ENCODE measurements at places on chromosomes 2 and 18.

- no peak for DNase-seq
These were observed 93.2 kb downstream of the UNC80 start for GRCh38 chr2:209864716-209865295.

DNA sequence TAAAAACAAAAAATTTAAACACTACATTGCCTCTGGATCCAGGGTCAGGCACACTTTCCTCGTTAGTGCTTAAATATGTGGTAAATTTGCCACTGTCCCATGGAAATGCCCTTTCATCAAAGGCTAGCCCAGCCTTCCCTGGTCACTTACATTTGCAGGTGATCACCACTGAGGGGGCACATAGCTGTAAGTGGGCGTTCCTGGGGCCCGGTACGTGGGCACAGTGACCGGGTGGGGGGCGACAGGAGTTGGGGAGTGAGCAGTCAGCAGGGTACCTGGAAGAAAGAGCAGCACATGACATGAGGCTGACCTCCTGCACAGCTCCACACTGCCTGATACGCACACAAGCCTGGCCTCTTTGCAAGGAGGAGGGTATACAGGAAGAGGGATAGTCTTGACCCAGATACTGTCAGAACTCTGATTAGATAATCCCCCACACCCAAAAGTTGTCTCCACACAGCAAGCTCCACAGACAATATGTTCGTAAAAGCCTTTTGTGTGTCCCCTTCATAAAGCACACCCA, 40.5 kb downstream of the FAM168B start:
- DNase-seq, result no peak

GRCh38 chr2:202400941-202401340, 24.8 kb downstream of the BMPR2 start:
- no peak for DNase-seq

DNA sequence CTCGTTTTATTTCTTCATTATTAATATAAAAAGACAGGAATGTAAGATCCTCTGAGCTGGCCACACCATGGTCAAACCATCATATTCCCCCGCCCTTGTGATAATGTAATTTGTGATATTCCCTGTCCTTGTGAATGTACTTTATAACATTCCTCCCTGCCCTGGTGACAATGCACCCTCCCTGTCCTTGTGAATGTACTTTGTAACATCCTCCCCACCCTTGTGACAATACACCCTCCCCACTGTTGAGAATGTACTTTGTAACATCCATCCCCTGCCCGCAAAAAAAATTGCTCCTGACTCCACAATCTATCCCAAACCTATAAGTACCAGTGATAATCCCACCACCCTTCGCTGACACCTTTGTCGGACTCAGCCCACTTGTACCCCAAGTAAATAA, 211.0 kb downstream of the MBD2 start:
- DNase-seq, result no peak

DNA sequence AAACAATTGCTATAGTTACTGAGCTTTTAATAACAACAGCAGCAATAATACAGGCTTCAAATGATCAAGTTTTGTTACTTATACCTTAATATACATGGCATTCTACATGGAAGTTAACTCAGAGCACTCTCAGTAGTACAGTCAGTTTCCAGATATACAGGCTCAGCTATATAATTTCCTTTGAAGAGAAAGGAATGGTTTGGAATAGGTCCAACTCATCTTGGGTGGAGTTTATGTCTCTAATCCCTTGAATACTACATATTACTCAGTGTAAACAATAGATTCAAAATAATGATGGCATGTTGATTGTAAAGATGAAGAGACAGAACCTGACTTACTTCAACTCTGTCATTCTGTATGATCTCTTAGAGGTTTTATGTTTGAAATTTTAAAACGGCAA, 174.9 kb downstream of the EPHA4 start:
- DNase-seq, result no peak

DNA sequence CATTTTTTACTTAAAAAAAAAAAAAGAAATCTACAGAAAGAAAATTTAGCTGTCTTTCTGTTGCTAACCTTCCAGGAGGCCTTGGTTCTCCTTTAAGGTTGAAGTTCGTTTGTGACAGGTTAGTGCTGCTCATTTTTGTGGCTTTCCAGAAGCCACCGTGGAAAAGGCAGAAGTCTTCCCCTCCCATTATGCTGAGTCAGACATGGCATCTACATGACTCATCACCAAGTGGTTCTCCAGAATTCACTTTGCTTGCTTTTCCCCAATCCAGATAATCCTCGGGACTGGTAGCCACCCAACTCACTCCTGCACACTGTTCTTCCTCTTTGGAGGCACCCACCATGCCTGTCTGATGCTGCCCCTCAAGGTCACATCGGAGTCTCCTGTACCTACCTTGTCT, 228.7 kb downstream of the PIK3C3 start:
- DNase-seq, result no peak

DNA sequence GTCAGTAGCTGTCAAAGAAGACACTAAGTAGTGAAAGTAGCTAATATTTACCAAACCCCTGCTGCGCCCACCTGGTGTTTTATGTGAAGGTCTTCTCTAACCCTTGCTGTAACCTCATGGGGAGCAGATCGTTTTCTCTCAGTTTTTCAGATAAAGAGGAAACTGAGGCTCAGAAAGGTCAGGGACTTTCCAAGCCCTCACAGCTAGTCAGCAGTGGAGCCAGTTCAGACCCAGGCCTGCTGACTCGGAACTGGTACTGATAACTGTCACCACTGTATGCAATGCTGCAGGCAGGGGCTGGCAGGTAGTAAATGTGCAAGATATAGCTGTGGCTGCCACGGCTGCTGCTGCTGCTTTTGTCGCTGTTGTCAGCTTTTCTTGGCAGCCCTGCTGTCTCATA, 69.1 kb downstream of the LRRFIP1 start:
- DNase-seq, result no peak

DNA sequence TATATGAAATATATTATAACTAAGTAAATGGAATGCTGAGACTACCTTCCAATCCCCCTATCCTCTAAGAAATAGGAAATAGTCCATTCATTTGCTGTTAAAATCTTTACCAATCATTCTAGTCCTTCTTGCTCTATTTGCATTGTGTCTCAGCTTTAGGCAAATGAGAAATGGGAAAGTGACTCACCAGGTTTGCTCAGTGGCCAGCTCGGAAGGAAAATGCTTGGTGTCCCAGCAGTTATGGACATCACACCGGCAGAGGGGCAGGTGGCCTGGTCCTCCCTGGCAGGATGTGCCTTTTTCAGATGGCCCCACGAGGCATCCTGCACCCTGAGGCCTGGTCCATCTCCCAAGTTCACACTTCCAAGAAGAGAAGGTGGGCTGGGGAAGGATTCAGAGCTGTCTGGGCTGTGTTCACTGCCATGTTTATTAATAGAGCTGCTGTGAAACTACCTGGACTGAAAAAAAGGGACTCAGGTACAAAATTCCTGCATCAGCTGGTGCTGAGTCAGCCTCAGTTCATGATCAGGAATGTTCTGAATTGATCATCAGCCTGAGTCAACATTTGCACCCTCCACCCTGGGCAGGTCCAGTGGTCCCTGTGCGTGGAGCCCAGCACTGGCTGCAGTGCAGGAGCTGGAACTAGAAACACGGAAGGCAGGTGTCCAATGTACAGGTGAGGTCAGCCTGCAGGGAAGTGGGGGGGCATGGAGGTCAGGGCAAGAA, 60.1 kb upstream of the ARL4C start:
- no peak for DNase-seq

- no peak for DNase-seq
These were observed 31.3 kb upstream of the TANK start for GRCh38 chr2:161128885-161129284.

DNA sequence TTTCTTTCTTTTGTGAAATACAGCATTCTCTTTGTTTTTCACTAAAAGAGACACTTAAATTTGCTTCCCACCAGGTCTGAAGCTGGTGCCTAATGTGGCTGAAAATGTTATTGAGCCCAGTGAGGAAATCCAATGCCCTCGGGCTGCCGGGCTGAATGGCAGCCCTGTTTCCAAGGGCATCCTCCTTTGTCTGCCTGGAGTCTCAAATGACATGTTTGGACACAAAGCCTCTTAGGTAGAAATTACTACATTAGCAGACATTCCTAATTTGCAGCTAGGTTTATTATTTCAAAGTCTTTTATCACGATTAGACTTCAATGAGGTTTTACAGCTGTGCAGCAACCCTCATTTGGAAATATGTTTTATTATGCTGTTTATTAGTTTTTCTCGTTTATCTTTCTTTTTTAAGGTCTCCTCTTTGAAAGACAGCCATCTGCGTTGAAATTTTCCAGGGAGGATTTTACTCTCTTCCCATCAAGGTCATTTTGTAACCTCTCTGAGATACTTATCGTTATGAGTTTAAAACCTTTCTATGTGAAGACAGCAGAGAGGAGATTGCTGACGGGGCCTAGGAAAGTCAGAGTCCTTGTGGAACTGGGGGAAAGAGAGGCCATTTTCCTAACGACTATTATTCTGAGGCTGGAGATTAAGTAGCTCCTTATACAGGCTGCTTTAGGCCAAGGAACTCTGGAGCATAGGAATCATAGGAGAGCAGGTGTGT, 59.0 kb upstream of the ZNF532 start:
- no peak for DNase-seq

GRCh38 chr18:43780782-43781340, 503.6 kb upstream of the SYT4 start:
- no peak for DNase-seq

DNA sequence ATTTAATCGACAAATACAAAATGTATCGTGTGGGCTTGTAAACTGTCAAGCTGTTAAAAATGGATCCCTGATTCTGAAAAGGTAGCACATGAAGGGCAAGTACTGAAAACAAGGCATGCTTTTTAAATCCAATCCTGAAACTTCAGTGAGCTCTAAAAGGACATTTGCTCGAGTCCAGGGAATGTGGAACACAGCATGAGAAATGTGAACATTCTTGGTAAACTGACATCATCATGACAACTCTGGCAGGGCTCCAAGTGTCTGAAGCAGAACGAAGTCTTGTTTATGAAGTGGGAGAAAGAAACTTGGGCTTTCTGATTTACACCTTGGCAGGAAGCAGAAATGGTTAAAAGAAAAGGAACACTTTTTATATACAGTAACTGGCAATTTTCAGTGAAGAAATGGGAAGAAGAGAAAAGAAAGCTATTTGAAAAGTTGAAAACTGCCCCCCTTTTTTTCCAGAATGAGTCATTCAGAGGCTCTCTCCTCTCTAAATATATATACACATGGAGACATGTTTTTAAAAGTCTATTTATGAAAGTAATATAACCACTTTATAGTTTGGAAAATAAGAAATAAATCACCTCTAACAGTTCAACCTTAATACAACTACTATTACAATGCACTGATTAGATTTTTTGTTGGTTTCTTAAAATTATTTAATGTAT, 120.8 kb downstream of the GAREM1 start:
- no peak for DNase-seq

DNA sequence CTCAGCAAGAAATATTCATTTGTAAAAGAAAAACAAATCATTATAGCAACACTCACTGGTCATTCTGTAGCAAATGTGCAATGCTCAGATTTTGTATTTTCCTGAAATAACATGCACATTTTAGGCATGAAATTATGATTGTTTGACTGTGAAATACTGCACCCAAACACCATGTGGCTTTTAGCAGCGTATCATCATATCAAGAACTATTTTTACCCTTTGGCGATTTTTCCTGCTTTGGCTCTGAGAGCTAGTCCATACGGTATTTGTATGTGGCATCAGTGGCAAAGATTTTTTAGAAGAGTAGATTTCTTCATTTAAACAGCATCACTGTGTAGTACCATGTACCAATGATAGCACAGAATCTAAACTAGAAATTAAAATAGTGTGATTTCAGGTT, 493.1 kb downstream of the NR4A2 start:
- no peak for DNase-seq

DNA sequence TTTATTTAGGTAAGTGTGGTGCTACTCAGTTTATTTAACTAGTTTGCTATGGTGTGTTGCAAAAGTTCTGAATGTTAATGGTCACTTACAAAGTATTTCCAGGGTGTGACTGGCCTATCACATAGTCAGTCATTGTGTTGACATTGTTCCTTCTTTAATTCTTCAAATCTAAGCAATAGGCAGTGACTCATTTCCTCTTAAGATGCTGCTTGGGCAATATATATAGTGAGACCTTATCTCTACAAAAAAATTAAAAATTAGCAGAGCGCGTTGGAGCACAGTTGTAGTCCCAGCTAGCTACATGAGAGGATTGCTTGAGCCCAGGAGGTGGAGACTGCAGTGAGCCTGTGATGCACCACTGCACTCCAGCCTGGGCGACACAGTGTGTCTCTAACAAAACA, 5.8 kb upstream of the CCDC88A start:
- DNase-seq, result no peak

DNA sequence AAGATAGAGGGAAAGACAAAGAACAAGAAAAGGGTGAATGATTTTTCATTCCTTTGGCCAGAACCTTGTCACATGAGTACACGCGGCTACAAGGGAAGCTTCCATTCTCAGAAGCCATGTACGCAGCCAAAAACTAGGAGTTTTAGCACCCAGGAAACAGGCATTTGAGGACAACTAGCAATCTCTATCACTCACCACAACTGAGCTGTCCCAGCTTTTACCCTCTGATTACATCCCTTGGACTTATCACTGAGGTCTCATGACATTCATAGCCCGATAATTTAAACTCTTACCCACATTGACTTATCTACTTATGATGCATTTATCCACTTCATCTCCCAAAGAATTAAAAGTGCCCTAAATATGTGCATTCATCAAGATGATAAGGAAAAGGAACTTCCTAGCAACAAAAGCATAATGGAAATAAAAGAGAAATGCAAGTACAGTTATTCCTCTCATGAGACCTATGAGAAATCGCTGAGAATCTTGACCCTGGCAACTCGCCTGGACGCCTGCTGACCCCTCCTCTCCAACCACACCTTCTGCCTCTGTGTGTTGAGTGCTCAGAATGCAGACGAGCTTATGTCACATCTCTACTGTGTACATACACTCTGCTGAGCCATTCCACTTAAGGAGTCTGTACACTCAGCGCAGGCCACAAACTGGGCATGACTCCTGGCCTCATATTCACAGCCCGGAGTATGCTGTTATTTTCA, 28.7 kb upstream of the MFSD6 start:
- no peak for DNase-seq

DNA sequence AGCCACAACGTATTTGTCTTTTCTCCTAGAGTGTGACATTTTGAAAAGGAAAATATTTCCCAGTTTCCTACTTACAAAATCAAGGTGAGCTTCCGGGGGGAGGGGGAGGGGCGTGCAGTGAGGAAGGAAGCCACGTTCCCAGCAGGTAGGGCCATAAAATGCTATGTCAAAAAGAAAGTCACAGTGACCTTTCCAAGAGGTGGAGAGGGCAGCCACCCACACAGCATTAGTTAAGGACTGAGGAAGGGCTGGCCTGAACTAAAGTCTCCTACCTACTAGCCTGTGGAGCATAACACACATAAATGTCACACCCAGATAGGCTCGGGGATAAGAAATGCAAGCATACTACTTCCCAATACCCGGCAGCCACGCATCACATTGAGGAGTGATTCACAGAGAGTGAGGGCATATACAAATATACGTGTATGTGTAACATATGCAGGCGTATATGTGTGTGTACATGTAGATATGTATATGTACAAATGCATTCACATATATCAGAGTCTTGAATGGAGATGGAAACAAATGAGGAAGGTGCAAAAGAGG, 191.1 kb downstream of the STK39 start:
- DNase-seq, result no peak

All from hematopoietic multipotent progenitor cell treated with erythropoietin and hydrocortisone succinate and interleukin-3 and kit ligand, for 17 days (in vitro differentiated cells).